Renal cortical epithelial cell (primary cell): ENCODE measurements at places on chromosomes 6 and 20. TPM values are rescaled to one million over a fixed set of nuclear protein-coding genes. Genes with fewer than 3 reads are reported as not detected.

NCOA5 gene
- 6.1 and 25.3 TPM in 2 replicates for total RNA-seq

OPRM1 gene
- not detected in 2 replicates for total RNA-seq

EYA4 gene
- total RNA-seq, result 0.17 and 1.1 TPM in 2 replicates

MUC21 gene
- total RNA-seq, result not detected in 2 replicates

TINAG gene
- 5.9 and 16.5 TPM in 2 replicates for total RNA-seq

ANKEF1 gene
- 5.2 and 11.5 TPM in 2 replicates for total RNA-seq

IPCEF1 gene
- 0.40 and 1.7 TPM in 2 replicates for total RNA-seq

NDRG3 gene
- 28.3 and 34.5 TPM in 2 replicates for total RNA-seq

FAM209A gene
- total RNA-seq, result not detected in 2 replicates

LBP gene
- 0.35 and 12.6 TPM in 2 replicates for total RNA-seq

XKR7 gene
- 0.10 and 0.17 TPM in 2 replicates for total RNA-seq

MACROD2 gene
- 5.0 and 5.4 TPM in 2 replicates for total RNA-seq

TBX18 gene
- 2.3 and 2.4 TPM in 2 replicates for total RNA-seq

CD109 gene
- 25.2 and 29.8 TPM in 2 replicates for total RNA-seq

PTGIS gene
- total RNA-seq, result 0.52 and 7.1 TPM in 2 replicates

CLDN20 gene
- not detected in 2 replicates for total RNA-seq

IRAK1BP1 gene
- total RNA-seq, result 3.5 and 8.1 TPM in 2 replicates

FAM210B gene
- total RNA-seq, result 26.4 and 46.5 TPM in 2 replicates

PDYN gene
- total RNA-seq, result not detected in 2 replicates

SLC16A10 gene
- 1.1 and 2.3 TPM in 2 replicates for total RNA-seq

SLC4A11 gene
- total RNA-seq, result 3.1 and 3.8 TPM in 2 replicates

OVOL2 gene
- total RNA-seq, result 0.15 and 2.1 TPM in 2 replicates

BPIFB4 gene
- total RNA-seq, result not detected in 2 replicates

TREML2 gene
- total RNA-seq, result not detected in 2 replicates

KCNG1 gene
- 0.25 and 0.69 TPM in 2 replicates for total RNA-seq

RAB5IF gene
- 97.6 and 117 TPM in 2 replicates for total RNA-seq

BPI gene
- not detected in 2 replicates for total RNA-seq
